Activated CD8-positive, alpha-beta T cell treated with anti-CD3 and anti-CD28 coated beads, Interleukin-2, amount 10 ng/mL, durations not matched to agents 7 days and 5 days (primary cell): ENCODE measurements at places on chromosomes 5 and 9. TPM values are rescaled to one million over a fixed set of nuclear protein-coding genes. Genes with fewer than 3 reads are reported as not detected.

DNA sequence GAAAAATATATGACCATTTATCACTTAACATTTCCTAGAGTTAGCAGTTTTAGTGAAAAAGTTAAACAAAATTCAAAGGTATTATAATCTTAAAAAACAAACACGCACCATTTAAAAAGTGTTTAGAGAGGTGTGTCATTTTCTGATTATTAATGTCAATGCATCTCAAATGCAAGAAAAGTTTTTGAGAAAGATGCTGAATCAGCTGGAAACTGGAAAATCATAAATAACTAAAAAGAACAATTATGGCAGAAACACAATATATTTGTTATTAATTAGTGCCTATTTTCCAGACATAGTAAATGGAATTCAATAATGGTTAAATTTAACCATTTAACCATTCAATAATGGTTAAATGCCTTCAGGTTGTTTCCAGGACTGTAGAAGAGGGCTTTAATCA is 64.9 kb downstream of the RICTOR start:
- H3K4me3 ChIP-seq = no peak overlapping the region
- H3K27me3 ChIP-seq = no peaks in the 10 kb centered on the region
- no peak for DNase-seq
- H3K36me3 ChIP-seq = peaks cover 51% of the 10 kb centered on the region

Gene FGF18
- not detected for total RNA-seq

GRCh38 chr5:77024490-77024889 is 5.7 kb upstream of the AGGF1 start:
- peaks cover 8% of the 10 kb centered on the region for H3K4me1 ChIP-seq
- no peak overlapping the region for H3K27ac ChIP-seq
- peaks cover 9% of the 10 kb centered on the region for H3K36me3 ChIP-seq
- H3K27me3 ChIP-seq = peaks cover 17% of the 10 kb centered on the region
- no peak overlapping the region for H3K4me3 ChIP-seq

Gene TLE1
- 0.68 TPM for total RNA-seq

Gene BAAT
- total RNA-seq = not detected

DNA sequence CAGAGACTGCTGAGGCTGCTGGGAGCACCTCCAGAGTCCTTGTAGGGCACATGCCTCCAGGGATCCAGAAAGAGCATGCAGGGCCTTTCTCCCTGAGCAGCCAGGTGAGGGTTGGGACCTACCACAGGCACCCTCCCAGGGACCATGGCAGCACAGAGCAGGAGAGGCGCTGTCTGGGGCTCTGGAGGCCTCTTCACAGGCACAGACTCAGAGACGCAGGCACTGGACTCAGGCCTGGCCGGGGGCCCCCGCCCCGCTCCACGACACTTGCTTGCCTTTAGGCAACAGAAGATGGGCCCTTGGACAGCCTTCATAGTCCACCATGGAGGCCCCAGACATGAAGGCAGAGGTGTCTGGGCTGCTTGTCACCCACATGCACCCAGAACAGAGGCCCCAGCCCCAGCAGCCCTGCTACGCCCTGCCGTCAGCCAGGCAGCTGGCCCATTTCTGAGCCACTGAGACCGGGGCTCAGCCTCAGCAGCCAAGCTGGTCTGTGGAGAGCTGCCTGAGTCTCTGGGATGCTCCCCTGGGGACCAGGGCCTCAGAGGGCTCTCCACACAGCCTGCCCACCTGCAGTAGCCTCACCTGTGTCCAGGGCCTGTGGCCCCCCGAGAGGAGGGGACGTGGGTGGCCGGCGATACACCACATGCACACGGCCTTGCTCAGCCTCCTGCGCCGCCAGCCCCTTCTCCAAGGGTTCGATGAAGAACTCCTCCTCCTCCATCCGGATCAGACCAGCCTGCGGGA is 72.8 kb downstream of the ADAMTS2 start:
- no peaks in the 10 kb centered on the region for H3K36me3 ChIP-seq
- H3K27ac ChIP-seq = no peak overlapping the region
- no peaks in the 10 kb centered on the region for H3K4me1 ChIP-seq
- no peaks in the 10 kb centered on the region for H3K27me3 ChIP-seq
- DNase-seq = no peak

Gene PCDHGA10
- not detected for total RNA-seq

- peaks cover 61% of the 10 kb centered on the region for H3K36me3 ChIP-seq
- no peaks in the 10 kb centered on the region for H3K27me3 ChIP-seq
- no peak overlapping the region for H3K27ac ChIP-seq
- no peak for DNase-seq
- H3K4me3 ChIP-seq = no peak overlapping the region
- peaks cover 3% of the 10 kb centered on the region for H3K4me1 ChIP-seq
These were observed 13.1 kb downstream of the MIER3 start for GRCh38 chr5:56938858-56939257.

DNA sequence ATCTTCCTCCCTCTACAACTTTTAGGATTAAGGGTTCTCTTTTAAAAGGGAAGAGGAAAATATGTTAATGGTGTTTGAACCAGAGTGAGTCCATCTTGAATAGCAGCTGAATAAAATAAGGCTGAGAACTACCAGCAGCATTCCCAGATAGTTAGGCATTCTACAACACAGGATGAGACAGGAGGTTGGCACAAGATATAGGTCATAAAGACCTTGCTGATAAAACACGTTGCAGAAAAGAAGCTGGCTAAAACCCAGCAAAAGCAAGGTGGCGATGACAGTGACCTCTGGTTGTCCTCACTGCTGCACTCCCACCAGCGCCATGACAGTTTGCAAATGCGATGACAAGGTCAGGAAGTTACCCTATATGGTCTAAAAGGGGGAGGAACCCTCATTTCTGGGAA is 77.8 kb downstream of the PLK2 start:
- no peaks in the 10 kb centered on the region for H3K4me1 ChIP-seq
- peaks cover 3% of the 10 kb centered on the region for H3K36me3 ChIP-seq
- H3K27ac ChIP-seq = no peak overlapping the region
- H3K27me3 ChIP-seq = no peaks in the 10 kb centered on the region
- no peak overlapping the region for H3K4me3 ChIP-seq

DNA sequence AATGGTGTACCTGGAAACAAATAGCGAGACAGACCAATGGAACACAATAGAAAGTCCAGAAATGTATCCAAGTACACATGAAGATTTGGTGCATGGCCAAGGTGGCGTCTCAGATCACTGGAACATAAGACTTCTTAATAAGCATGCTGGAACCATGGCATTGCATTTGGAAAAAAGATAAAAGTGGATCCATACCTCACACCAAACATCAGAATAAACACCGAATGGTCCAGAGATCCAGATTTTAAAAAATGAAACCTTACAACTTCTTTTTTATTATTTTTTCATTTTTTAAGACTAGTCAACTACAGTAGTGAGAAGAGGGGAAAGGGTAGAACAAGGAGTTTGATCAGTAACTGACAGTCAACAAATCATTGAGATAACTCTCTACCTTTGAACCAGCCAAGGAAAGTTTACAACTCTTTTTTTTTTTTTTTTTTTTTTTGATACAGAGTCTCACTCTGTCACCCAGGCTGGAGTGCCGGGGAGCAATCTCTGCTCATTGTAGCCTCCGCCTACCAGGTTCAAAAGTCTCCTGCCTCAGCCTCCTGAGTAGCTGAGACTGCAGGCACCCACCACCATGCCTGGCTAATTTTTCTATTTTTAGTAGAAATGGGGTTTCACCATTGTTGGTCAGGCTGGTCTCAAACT is 8.8 kb upstream of the DUSP1 start:
- no peak overlapping the region for H3K4me3 ChIP-seq
- DNase-seq = no peak
- H3K36me3 ChIP-seq = no peaks in the 10 kb centered on the region
- H3K27me3 ChIP-seq = peaks cover 3% of the 10 kb centered on the region

- no peak for DNase-seq
- no peaks in the 10 kb centered on the region for H3K36me3 ChIP-seq
- H3K27ac ChIP-seq = no peak overlapping the region
- H3K4me3 ChIP-seq = no peak overlapping the region
- no peaks in the 10 kb centered on the region for H3K27me3 ChIP-seq
- H3K4me1 ChIP-seq = no peaks in the 10 kb centered on the region
These were observed 787.1 kb upstream of the CTNND2 start for GRCh38 chr5:12691330-12691729.

DNA sequence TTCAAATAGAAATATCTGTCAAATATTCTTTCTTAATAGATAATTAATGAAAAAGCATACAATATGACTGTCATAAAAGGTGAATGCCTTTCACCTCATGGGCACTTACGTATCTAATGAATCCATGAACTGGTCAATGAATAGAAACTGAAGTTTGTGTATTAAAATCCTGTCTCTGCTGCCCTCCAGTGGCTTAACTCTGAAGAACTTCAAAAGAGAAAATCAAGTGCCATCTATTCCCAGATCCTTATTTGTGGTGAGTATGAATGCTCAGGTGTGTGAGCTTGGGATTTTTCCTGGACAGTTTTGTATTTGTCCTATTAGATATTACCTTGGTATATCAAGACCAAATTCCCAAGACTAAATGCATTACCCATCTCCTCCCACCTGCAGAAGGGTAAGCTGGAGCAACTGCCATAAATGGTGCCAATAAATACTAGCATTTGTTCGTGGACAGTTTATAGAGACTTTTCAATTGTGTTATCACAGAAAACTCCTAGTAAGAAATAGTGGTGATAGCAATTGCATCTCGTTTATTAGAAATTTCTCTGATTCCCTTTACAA is 44.0 kb upstream of the SVEP1 start:
- H3K36me3 ChIP-seq = no peaks in the 10 kb centered on the region
- no peak overlapping the region for H3K27ac ChIP-seq
- no peaks in the 10 kb centered on the region for H3K4me1 ChIP-seq
- no peak overlapping the region for H3K4me3 ChIP-seq
- H3K27me3 ChIP-seq = no peaks in the 10 kb centered on the region

Gene OR2S2
- total RNA-seq = not detected

DNA sequence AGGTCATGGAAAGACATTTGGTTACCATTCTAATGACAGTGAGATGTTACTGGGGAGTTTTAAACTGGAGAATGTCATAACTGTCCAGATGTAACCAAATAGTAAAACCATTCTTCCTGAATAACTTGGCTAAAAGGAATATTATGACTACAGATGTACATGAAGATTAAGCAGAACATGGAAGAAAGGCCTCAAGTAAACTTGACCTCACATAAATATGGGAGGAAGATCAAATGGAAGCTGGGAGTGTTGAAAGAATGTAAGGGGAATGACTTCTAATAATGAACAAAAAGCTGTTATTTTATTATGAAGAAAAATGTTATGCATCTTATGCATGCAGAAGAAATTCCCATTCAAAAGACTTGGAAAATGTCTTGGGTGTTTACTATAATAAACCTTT is 107.7 kb upstream of the CDKN2B start:
- H3K27ac ChIP-seq = no peak overlapping the region
- H3K4me1 ChIP-seq = peaks cover 35% of the 10 kb centered on the region
- peaks cover 22% of the 10 kb centered on the region for H3K36me3 ChIP-seq
- no peak overlapping the region for H3K4me3 ChIP-seq

Gene TMED7
- total RNA-seq = 48.9 TPM

Gene SLC45A2
- not detected for total RNA-seq

GRCh38 chr5:56328753-56329560 is 95.8 kb upstream of the ANKRD55 start:
- H3K4me1 ChIP-seq = peaks cover 59% of the 10 kb centered on the region
- no peaks in the 10 kb centered on the region for H3K27me3 ChIP-seq
- DNase-seq = peak; percentile 55
- peak overlapping the region; percentile 88 for H3K27ac ChIP-seq
- H3K4me3 ChIP-seq = peak overlapping the region; percentile 40

GRCh38 chr9:132644251-132644650 is 25.5 kb downstream of the DDX31 start:
- peaks cover 34% of the 10 kb centered on the region for H3K36me3 ChIP-seq
- no peak overlapping the region for H3K4me3 ChIP-seq
- H3K27me3 ChIP-seq = no peaks in the 10 kb centered on the region
- DNase-seq = no peak
- no peaks in the 10 kb centered on the region for H3K4me1 ChIP-seq
- no peak overlapping the region for H3K27ac ChIP-seq

Gene DPYSL3
- not detected for total RNA-seq

Gene ELOVL7
- 0.26 TPM for total RNA-seq

DNA sequence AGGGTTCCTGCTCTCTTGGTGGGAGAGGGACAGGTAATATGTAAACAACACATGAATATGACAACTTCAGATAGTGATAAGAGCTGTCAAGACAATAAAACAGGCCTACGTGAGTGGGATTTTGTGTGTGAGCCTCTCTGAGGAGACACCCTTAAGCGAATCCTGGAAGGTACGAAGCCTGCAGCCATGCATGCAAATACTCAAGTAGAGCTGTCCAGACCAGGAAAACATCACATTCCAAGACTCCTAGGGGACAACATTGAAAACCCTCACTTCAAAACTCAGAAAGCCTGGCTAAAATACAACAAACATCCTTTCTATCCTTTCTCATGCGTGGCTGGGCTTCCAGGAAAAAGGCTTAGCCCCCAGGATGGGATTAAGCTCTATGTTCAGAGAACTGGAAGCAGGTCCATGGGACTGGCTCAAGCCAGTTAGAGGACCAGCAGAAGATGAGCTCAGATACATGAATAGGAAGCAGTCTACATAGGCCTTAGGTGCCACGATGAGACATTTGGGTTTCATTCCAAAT is 124.8 kb upstream of the IQGAP2 start:
- H3K27ac ChIP-seq = no peak overlapping the region
- no peak for DNase-seq
- no peaks in the 10 kb centered on the region for H3K4me1 ChIP-seq
- H3K4me3 ChIP-seq = no peak overlapping the region
- H3K27me3 ChIP-seq = peaks cover 2% of the 10 kb centered on the region
